NCI-H146 (cell line): ENCODE measurements at places on chromosomes 16 and 17.

GRCh38 chr16:55284718-55285099 is 39.3 kb upstream of the IRX6 start:
- DNase-seq = no peak

GRCh38 chr16:22868593-22869224 is 54.7 kb downstream of the HS3ST2 start:
- DNase-seq = no peak

DNA sequence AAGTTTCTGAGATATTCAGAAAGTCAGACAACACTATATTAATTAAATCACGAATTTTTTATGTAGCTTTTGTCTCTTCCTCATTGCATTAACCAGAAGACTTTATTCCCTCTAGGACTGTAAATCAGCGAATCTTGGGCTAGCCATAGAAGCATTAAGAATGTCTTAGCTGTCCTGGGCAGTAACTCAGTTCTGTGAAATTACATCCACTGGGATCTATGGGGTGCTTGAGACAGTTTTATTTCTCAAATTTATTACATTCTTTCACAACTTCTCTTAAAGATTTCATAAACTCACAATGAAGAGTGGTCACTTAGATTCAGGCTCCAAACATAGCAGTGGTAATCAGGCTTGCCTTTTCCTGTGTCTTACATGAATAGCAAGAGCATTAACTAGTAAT is 1153.4 kb downstream of the CDH8 start:
- DNase-seq = no peak

DNA sequence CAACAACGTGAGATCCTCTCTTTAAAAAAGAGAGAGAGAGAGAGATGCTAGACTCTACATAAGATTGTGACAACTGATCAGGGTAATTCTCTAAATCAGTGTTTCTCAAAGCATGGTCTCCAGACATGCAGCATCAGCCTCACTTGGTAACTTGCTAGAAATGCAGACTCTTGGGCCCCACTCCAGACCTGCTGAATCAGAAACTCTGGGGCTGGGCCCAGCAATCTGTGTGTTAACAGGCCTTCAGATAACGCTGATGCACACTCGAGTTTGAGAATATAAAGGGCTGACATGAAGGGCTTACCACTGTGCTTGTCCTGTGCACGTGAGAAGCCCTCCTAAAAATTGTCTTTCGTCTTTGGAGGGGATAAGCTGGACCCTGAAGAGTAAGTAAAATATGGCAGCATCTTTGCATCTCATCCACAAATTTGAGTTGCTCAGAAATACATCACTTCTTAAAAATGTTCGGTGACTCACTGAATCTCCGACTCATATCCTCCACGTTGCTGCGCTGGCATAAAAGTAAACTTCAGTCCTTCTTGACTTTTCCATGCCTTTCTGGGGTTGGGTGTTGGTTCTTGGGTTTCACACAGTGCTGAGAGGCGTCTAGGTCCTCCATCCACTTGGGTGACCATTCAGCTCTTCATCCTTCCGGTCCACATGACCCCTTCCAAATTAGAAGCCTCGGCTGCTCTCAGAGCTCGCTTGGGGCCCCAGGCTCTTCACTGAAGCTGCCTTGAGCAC is 26.1 kb upstream of the KDM8 start:
- no peak for DNase-seq

DNA sequence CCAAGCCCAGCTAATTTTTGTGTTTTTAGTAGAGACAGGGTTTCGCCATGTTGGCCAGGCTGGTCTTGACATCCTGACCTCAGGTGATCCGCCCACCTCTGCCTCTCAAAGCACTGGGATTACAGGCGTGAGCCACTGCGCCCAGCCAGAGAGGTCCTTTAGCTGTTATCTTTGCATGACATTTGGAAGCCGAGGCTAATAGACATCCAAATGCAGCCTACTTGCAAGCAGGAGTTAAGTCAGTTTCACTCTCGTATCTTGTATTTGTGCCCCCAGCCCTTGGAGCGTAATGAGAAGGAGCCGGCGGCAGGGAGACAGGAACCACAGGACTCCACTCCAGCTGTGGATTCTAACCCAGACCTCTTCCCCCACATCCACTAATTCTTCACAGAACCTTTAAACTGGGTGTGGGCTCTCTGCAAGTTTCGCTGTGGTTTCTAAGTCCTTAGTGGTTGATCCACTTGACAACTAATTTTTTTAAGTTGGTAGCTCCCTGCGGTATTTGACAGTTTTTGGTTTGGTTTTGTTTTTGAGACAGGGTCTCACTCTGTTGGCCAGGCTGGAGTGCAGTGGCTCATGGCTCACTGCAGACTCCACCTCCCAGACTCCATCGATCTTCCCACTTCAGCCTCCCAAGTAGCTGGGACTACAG is 3.1 kb upstream of the CYTH1 start:
- DNase-seq = no peak

DNA sequence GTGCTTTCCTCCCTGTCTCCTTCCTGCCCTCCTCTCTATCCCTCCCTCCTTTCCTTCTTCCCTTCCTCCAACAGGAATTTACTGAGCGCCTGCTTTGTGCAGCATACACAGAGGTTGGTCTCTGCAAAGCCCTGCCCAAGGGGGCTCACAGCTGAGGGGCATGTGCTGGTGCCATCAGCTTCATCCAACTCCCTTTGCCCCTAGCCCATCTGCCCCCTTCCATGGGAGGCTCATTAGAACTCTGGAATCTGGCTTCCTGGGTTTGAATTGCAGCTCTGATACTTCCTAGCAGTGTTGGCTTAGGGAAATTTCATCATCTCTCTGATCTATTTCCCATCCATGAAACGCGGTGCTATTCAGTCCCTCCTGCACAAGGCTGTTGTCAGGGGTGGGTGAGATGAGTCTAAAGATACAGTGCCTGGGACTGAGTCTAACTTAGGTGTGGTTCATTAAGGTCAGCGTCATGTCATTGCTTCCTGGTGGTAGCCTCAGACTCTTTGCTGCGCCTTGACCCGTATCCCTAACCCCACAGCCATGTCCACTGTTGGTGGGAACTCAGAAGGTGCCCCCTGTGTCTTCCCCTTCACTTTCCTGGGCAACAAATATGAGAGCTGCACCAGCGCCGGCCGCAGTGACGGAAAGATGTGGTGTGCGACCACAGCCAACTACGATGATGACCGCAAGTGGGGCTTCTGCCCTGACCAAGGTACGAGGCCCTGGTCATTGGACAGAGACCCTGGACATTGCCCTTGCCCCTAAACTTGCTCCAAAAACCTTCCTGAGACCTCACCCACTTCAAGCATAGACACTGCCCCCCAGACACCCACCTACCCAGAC is 10.3 kb downstream of the MMP2 start:
- DNase-seq = no peak

DNA sequence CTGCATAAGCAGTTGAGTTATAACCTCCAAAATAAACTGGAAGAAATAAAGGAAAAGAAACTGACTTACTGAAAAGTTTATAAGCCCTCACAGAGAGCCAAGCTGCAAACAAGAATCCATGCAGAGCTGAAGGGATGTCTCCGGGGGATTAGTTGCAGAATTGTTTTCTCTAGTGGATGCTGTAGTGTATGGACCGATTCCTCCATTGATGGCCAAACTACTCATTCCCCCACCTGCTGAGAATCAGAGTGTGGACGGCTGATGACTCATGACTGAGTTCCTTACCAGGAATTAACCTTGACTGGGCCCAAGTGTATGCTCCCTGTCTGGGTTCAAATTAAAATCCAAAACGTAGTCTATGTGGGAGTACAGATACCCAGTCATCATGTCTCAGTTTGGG is 93.9 kb upstream of the CDH8 start:
- no peak for DNase-seq

DNA sequence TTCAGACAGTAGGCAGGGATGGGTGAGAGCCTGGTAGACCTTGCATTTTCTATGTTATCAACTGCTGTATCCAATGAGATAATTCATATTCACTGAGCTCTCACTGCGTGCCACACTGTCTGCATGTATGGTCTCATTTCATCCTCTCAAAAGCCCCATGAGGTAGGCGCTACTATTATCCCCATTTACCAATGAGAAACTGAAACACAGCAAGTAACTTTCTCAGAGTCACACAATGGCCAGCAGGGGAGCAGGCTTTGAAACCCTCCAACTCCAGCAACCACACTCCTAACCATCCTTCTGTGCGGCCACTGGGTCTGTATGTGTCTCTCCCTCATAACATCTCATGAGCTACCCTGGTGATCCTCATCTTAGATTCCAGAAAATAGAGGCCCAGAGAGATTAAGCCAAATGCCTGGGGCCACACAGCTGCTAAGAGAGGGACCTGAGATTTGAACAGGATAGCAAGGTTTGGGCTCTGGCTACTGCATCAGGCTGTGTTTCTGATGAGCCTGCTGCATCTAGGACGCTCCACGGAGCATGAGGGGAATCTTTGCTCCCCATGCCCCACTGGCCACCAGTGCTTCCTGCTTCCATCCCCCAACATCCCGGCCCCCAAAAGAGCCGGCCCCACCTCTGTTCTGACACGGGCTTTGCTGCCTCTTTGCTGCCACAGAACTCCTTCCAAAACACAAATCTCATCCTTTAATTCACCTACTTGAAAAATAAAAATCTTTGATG is 3.2 kb downstream of the CCR7 start:
- no peak for DNase-seq

DNA sequence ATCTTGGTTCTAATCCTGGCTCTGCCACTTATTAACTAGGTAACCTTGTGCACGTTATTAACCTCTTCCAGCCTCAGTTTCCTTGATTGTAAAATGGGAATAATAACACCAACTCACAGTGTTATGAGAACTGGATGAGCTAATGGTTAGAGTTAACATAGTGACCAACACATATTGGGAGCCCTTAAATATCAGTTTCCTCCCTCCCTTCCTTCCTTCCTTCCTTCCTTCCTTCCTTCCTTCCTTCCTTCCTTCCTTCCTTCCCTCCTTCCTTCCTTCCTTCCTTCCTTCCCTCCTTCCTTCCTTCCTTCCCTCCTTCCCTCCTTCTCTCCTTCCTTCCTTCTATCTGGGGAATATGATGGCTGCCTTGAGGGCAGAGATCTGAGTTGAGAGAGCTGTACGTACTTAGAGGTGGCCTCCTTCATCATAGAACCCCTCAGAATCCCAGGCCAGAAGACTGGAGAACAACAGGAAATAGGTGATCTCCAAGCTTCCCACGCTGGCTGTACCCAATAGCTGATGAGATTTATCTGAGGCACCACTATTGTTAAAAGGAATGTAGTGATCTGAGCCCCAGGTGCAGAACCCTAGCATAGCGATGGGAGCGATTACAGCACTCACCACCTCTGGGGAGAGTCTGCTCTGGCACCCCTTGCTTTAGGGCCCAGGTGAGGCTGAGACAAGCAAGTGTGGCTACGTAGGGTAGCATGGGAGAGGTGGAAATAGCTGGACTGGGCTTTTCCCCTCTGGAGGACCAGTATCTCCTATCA is 26.2 kb downstream of the CCR7 start:
- DNase-seq = no peak

GRCh38 chr16:87180069-87180468 is 137.1 kb downstream of the C16orf95 start:
- no peak for DNase-seq

GRCh38 chr16:12460064-12460392 is 343.7 kb downstream of the CPPED1 start:
- no peak for DNase-seq

DNA sequence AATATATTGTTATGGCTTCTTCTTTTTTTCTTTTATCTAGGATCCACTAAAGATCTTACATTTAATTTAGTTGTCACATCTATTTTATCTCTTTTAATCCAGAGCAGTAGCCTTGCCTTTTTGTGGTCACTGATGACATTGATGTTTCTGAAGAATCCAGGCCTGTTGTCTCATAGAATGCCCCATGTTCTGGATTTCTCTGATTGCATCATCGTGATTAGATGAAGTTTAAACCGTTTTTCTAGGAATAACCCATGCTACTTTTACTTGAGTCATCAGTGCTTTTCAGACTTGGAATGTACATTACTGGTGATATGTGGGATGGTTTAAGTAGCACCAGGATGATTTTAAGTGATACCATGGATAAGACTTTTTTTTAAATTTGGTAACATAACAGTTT is 106.4 kb upstream of the CES5A start:
- DNase-seq = no peak

- no peak for DNase-seq
Measured at GRCh38 chr17:11082559-11082958, 158.5 kb upstream of the SHISA6 start.

- DNase-seq = no peak
Measured at GRCh38 chr17:33038740-33039139, 47.1 kb downstream of the SPACA3 start.
